Astrocyte (in vitro differentiated cells and primary cell): ENCODE measurements at places on chromosomes 7 and 10. TPM values are rescaled to one million over a fixed set of nuclear protein-coding genes. Genes with fewer than 3 reads are reported as not detected.

GRCh38 chr7:65938336-65938895 is 43.6 kb downstream of the GUSB start:
- DNase-seq, result peak; percentile 35

DNA sequence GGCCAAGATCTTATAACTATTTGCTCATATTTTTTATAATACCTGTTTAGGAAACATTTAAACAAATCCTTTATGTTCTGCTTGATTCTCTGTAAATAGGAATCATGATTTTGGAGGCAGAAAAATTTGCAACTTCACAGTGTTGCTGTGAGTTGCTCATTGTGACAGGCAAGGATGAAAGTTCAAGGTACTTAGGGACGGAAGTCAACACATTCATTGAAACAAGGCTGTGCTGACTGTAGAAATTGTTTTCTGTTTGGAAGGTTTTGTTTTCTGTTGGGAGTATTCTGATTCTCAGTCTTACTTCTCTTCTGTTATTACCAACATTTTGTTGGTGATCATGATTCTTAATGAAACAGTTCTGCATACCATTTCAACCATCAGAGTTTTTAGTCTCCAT is 54.9 kb downstream of the FANK1 start:
- DNase-seq, result no peak

DNA sequence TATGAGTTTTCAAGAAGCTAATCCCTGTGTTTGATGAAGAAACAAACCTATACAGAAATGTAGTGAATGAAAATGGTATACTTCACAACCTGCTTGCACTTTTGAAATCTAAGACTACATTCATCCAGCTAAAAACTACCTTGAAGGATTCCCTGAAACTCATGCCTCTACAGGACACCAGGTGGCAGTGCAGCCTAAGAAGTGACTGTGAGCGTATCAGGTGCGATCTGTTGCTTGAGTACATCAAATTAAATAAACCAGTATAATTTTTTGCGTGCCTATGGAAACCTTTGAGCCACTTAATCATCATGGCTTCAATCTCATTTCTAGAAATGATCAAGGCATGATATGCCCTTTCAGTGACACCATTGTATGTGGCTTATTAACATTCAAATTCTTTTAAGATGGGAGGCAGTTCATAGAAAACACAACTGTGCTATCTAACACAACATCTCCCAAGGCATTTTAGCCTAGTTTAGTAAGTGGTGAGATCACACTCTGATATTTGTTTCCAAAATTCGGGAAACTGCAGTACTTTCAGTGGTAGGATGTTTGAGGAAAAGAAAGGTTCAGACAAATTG is 57.4 kb downstream of the PPP1R17 start:
- peak; percentile 56 for DNase-seq

- no peak for DNase-seq
Observed at GRCh38 chr10:28935061-28935460, 257.7 kb downstream of the BAMBI start.

MKX gene
- 3.5 and 3.9 TPM in 2 replicates for total RNA-seq

GRCh38 chr7:17239683-17240521 is 58.5 kb upstream of the AHR start:
- DNase-seq, result peak; percentile 85

- no peak for DNase-seq
Observed at GRCh38 chr7:73871163-73872011, 10.4 kb downstream of the TMEM270 start.

DNA sequence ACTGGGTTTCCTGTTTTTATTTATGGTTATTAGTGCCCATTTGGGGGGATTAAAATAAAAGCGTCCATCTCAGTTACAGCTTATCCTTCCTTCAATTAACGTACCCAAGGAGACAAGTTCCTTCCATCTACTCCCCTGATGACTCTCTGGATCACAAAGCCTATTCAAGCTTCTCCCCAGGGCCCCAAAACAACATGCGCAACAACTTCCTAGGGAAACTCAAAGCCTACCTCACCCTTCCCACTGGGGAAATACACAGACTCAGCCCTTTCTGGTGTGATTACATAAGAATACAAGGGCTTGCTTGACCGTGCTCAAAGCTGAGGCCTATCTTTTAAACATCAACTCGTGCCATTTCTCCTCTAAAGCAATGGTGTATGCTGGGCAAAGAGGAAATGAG is 112.4 kb downstream of the CDK6 start:
- no peak for DNase-seq

GRCh38 chr7:19397911-19398310 is 252.7 kb upstream of the FERD3L start:
- DNase-seq, result peak; percentile 26

DNA sequence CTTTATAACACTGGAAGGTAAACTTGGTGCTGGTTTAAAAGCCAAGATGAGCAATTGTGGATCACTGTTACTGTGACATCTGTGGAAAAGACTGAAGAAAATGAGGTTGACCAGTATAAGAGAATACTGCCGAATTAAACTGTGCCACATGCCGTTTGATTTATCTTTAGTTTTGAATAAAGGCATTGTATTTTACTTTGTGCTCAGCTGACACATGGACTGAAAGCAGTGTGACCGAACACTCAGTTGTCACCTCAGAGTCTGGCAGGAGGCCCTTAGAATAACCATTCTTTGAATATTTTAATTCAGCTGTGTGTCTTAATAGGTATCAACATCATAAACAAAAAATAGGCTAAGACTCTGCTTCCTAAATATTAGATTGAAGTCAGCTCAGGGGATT is 133.7 kb upstream of the GJD4 start:
- no peak for DNase-seq

CPA5 gene
- total RNA-seq, result not detected in 2 replicates

DNA sequence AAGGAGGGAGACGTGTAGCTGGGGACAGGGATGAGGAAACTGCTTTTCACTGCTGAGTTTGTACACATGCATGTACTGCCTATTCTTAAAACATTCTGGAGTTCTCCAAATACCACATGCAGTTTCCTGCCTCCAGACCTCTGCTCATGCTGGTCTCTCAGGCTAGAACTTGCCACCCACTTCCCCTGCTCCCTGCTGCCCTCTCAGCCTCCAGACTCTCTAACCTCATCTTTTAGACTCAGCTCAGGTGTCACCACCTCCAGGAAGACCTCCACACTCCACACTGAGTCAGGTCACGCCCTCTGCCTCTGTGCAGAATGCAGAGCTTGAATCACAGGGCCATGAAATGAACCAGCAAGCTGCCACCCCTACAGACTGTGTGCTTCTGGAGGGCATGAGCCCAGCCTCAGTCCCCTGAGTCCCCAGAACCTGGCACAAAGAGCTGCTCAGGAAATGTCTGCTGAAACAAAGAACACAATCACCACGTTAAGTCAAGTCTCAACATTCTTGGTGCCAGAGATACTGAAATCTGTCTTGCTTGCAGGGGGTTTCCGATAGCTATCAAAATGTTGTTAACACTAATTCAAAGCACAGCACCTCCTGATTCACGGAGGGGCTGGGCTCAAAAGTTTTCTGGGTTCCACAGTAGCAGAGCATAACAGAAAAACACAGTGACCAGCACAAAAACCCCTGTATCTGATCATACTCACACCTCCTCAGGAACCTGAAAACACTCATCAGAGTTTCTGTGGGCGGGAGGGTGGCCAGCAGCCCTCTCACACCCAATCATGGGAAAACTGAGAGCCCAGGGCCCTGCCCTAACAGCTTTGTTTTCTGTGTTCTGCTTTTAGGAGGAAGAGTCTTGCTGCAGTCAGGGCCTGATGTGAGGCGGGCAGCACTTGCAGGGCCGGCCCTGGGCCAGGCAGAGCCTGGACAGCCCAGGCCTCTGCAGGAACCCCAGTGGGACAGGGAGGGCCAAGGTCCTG is 21.1 kb downstream of the FAM53B start:
- DNase-seq, result no peak

KLF14 gene
- 0.07 TPM in 1 of 2 replicates, not detected in the other for total RNA-seq

BEND7 gene
- total RNA-seq, result 15.9 and 21.1 TPM in 2 replicates

GRCh38 chr10:97332591-97333350 is 1.8 kb downstream of the FRAT2 start:
- DNase-seq, result peak; percentile 67

DNA sequence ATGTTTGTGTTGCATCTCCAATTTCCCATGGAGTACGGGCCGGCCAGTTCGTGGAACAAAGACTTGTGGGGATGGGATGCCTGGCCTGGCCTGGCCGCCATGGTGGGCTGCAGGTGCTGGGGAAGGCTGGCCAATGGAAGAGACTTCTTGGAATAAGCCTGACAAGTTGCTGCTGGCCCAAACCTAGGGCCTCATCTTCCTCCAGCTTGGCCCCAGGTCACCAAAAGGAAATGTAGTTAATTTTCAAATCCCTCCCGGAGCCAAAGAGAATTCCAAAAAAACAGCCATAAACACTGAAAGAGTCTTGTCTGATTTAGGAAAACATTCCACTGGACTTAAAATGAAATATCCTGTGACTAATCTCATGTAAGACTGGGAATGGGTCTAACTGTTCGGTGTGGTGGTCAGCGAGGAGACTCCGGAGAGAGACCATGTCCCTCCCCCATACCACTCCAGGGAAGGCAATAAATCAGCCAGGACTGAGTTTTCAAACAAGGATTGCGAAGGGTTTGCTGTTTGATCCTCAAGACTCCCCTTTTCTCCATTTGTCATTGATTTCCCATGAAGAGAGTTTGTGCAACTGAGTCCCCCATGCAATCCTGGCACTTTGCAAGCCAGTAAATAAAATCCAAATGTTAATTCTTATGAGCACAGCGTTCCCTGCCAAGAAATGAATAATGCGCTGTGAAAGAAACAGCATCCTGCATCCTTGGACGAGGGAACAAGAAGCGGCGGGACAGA is 128.7 kb upstream of the HABP2 start:
- no peak for DNase-seq

DNA sequence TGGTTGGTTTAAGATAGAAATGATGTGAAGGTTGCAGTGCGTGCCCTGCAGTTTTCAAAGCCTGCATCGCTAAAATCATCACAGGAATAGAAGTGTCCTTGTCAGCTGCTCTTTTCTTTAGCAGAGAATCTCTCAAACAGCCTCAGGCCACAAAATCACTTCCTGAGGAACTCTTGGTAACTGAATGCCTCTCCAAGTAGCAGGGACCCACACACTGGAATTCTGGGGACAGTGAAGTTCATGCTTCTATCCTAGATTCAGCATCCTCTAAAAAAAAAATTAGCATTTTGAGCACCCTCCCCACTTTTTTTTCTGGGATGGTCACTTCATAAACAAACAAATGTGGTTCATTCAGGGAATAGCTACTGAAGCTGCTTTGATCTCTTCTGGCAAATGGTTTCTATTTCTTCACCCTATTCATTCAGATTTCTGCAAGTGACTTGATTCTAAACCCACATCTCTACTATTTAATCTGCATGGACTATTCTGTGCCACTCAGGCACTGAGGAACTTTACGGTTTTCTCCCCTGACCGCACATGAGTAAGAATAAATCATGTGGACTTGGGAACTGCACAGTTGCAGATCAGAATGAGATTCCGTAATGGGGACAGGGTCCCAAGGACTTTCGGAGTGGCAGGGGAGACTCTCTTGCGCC is 306.9 kb downstream of the FRMD4A start:
- DNase-seq, result peak; percentile 19

- DNase-seq, result peak; percentile 33
Observed at GRCh38 chr10:67520924-67521520, 175.0 kb downstream of the CTNNA3 start.

DNA sequence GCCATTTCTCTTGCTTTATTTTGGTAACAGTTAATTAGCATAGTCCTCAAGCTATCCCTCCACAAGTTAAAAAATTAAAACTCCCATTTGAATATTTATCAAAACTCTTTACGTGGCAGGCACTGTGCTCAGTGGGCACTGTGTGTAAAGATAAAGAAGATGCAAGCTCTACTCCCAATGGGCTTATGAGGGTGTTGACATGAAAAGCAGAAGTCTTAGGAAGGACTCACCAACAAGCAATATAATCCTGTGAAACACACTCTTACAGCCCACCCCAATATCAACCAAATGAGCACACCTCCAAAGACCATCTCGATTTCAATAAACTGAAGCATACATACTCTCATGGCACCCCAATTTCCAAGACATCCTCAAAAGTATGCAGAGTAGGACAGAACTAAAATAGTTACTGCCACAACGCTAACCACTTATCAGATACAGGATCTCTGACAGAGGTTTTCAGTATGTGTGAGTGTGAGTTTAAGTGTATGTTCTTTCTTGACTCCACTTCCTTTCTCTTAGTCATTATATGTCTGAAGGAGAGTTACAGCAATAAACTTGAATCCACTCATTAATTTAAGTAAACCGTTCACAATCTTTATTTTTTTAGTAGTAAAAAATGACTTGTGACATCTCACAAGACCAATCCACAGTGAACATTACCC is 120.0 kb downstream of the PDE1C start:
- DNase-seq, result peak; percentile 80

DNA sequence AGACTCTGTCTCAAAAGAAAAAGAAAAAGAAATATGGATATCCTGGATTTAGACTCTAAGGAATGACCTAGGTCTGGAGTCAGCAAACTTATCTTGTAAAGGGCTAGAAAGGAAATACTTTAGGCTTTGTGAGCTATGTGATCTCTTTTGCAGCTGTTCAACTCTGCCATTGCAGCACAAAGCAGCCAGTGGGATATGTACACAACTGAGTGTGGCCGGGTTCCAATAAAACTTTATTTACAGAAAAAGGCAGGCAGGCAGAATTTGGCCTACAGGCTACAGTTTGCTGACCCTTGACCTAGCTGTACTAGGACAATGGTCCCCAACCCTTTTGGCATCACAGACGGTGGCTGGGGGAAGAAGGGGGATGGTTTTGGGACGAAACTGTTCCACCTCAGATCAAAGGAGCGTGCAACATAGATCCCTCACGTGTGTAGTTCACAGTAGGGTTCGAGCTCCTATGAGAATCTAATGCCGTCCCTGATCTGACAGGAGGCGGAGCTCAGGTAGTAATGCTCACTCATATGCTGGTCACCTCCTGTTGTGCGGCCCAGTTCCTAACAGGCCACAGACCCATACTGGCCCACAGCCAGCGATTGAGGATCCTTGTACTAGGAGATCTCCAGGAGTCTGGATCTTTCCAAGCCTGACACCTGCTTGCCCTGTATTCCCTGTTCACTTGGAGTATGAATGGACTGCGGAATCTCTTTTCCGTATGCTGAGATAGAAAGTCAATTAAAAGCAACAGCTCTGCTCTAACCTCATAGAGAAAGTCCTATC is 63.0 kb downstream of the CUL1 start:
- no peak for DNase-seq

SLC29A4 gene
- total RNA-seq, result 7.0 and 8.2 TPM in 2 replicates

- no peak for DNase-seq
Observed at GRCh38 chr10:53356616-53357349, 584.2 kb upstream of the MBL2 start.

DNA sequence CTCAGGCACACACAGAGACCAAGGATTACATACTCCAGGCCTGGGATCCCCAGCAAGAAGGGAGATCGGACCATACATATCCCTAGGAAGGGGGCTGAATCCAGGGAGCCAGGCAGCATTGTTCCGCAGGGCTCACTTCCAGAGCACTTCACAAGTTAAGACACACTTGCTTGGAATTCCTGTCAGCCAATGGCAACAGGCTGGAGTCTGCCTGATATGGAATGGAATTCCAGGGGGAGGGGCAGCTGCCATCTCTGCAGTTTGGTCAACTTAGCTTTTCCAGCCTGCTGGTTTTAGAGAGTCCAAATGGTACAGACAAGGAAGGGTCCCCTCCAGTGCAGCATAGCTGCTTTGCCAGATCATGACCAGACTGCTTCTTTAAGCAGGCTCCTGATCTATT is 290.0 kb upstream of the GLI3 start:
- peak; percentile 4 for DNase-seq

GRCh38 chr10:106450966-106451365 is 713.5 kb downstream of the SORCS1 start:
- DNase-seq, result peak; percentile 26
